Hindlimb muscle (tissue), 1 donor: ENCODE measurements at places on chromosomes 3 and 15. TPM values are rescaled to one million over a fixed set of nuclear protein-coding genes. Genes with fewer than 3 reads are reported as not detected.

The POLQ gene
- polyA plus RNA-seq = 2.6 TPM

GRCh38 chr3:143979813-143980212, 8.2 kb downstream of the DIPK2A start:
- DNase-seq = no peak

The ATP13A5 gene
- polyA plus RNA-seq = 0.88 TPM

The GABRG3 gene
- 0.18 TPM for polyA plus RNA-seq

DNA sequence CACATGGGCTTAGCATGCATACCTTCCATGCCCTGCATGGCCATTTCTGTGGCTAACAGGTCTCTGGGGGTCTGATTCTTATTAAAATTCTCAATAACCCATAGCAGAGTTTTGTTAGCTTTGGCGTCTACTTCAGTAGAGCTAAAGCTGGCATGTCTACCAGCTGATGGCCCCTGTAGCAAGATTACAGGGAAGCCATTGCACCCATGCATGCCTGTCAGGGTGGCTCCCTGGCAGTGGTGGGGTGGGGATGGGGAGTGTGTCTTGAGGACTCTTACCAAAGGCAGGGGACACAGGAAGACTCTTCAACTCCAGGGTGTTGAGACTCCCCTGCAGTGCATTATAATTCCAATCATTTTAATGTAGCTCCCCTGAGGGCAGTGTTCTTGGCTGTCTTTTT, 4.7 kb downstream of the KY start:
- DNase-seq = no peak

DNA sequence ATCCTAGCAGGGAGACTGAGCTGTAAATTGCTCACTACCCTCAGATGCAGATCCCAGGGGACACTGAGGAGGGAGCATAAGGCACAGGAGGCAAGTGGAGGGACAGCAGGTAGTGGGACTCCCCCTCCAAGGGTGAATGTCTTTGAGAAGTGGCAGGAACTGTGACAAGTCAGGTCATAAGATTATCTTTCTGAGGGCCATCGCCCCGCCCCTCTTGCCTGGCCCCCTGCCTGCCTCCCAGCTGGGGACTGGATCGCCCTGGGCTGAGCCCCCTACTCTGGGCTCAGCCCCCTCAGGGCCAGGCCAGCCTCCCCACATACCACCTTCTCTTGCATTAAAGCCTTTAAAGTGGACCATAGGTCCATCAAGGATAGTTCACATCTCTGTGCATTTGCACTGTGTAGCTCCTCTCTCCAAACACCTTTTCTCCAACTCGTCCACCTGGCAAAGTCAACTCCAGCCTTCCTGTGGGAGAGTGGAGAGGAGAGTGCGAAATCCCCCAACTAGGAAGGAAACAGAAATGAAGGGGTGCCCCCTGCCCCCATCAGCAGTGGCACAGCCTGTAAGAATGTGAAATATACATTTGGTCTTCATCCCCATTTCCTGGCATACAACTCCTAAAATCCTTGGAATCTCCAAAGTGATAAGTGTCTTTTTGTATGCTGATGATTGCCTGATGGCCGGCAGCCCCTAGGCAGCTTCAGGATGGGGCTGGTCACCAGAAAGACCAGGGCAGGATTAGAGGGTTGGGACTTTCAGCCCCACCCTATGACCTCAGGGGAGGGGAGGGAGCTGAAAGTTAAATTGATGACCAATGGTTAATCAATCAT, 14.7 kb downstream of the PIF1 start:
- no peak for DNase-seq
